Hematopoietic multipotent progenitor cell treated with erythropoietin and hydrocortisone succinate and interleukin-3 and kit ligand, for 17 days (in vitro differentiated cells): ENCODE measurements at places on chromosomes 12 and 14.

GRCh38 chr12:70619471-70620152, 17.6 kb downstream of the PTPRB start:
- no peak for DNase-seq

- no peak for DNase-seq
These were observed 2.1 kb downstream of the SAMD4A start for GRCh38 chr14:54568821-54569595.

- DNase-seq = no peak
These were observed 28.7 kb downstream of the WNT5B start for GRCh38 chr12:1657688-1658087.

DNA sequence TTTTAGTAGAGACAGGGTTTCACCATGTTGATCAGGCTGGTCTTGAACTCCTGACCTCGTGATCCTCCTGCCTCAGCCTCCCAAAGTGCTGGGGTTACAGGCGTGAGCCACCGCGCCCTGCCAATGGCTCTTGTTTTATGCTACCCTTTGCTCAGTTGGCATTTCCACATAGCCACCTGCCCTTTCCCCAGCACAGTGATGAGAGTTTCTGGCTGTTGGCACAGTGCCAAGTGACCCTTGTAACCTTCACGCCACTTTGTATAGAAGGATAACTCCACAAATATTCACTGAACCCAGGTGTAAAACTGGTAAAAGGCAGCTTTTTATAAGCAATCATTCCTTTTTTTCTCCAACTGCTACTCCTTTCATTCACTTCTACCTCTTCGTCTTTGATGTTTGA, 18.5 kb upstream of the CCDC175 start:
- DNase-seq = no peak

DNA sequence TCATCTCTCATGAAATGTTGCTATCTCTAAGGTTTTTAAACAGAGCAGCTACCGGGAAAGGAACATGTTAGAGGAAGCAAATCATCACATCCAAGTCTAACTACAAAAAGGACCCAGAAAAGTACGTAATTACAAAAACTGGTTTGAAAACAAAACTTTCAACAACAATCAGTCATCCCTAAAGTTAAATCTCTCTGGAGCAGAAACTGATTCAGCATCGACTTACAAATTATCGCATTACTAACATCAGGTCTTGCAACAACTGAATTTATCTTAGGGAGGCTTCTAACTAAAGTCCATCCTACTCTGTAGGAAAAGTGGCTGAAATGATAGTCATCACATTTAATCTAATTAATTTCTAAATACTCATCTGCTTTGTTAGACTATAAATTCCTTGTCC, 137.0 kb downstream of the MED13L start:
- no peak for DNase-seq

DNA sequence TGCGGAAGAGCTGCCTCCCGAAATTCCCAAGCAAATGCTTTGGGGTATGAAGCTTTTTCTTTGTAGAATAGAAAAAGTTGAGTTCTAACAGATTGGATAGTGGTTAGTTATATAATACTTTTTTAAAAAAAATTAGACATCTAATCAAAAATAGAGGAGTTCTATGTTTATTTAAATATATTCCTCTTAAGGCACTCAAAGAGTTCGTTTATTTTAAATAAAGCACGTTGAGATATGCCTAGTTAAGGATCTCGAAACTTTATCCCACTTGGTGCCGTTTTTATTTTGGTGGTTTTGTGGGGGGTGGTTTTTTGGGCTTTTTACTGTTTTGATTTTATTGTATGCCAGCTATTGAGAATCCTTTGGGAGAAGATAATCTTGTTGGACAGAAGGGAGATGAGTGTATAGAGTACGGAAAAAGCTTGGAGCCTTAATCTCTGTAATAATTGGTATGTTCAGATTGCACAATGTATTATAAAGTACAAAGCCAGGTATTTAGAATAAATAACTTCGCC, 10.7 kb upstream of the SNAPC1 start:
- no peak for DNase-seq

GRCh38 chr14:89444044-89444443, 27.0 kb upstream of the FOXN3 start:
- DNase-seq = no peak

- DNase-seq = no peak
These were observed 14.4 kb upstream of the TUNAR start for GRCh38 chr14:95862243-95862642.

GRCh38 chr14:75339059-75339458, 60.4 kb downstream of the FOS start:
- DNase-seq = no peak

DNA sequence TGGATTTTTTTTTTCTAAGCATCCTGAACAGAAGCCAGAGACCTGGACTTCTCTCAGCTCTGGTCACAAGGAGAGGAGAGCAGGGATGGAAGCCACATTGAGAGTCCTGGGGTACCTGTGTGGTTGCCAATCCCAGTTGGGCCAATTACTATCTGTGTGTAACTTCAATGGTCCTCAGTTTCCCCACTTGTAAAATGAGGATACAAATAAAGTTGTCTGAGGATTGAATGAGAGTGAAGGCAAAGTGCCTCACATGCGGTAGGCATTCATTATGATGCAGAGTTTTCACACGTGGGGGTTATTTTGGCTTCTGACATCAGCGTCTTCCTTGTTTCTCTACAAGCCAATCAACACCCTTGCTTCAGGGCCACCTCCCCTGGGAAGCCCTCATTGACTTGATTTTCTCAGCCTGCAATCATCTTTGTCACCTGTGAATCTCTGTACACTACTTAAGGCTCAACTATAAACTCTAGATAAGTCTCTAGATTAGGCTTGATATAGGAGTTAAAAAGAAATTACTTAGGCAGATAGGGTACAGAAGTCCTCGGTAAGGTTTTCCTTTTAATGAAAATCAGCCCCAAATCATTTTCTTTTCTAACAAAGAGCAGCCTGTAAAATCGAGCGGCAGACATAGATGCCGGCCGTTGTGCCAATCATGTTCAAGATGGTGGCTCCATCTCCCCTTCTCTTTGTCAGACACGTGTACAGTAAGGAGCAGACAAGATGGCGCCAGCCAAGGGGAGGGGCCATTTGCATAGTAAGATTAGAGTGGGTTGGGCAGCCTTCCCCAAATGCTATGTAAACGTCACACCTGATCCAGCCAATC, 37.8 kb upstream of the FICD start:
- DNase-seq = no peak

DNA sequence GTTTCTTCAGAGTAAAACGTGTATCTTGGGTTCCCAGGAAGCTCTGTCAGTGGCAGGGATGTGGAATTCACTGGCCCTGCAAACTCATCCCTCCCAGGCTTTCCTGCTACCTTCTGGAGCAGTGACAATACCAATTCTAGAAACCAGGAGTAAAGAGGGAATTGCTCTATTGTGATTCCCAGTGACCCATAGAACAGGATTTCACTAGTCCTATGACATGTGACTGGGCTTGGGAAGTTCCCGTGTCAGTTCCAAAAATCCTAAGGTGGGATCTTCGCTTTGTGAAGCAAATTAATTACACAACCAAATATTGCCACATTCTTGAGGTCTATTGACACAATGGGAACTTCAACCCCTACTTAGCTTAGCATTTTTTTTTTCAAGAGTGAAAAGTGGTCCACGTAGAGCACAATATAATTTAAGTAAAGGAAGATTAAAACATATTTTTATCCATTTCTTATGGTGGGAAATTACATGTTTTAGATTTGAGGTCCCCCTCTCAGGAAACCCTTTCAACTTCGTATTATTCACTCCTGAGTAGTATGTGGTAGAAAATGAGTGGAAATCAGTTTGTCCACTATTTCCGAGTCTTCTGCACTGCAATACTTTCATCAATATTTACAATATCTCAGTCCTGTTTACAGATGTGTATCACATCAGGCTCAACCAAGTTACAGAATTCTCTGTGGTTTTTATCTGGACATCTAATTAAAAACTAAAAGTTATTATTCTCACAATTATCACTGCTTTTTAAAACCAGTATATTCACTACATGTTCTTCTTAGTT, 88.9 kb upstream of the SOX5 start:
- no peak for DNase-seq

DNA sequence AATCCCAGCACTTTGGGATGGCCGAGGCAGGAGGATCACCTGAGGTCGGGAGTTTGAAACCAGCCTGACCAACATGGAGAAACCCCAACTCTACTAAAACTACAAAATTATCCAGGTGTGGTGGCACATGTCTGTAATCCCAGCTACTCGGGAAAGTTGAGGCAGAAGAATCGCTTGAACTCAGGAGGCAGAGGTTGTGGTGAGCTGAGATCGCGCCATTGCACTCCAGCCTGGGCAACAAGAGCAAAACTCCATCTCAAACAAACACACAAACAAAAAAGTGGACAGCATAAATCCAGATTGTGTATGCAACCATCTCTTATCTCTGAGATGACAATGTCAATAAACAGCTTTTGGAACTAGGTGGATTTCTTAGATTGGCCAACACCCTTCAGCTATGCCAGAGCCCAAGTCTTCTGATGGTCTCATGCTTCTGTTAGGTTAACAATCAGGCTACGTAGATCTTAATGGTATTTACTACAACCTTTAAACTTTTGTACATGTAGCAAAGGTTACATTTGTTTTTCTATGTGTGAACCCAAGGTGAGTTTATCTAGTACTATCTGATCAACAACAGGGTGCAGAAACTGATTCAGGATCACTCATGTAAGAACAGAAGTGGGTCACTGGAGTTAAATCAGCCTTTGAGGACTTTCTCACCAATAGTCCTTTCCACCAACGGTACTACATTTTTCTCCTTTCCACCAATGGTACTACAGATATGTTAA, 73.7 kb downstream of the DUSP16 start:
- DNase-seq = no peak
